ENCODE measurements at places on chromosomes 6 and 20. TPM values are rescaled to one million over a fixed set of nuclear protein-coding genes. Genes with fewer than 3 reads are reported as not detected.

Gene SCRT2
- polyA plus RNA-seq = 0.63 TPM

Gene VGLL2
- not detected for polyA plus RNA-seq

Gene ABCC10
- polyA plus RNA-seq = 54.8 TPM

Gene LY6G6F
- not detected for polyA plus RNA-seq

Gene GJA1
- polyA plus RNA-seq = 3.3 TPM

Gene GSTA4
- 19.3 TPM for polyA plus RNA-seq

All from pancreas (tissue), 10 donors.